ENCODE measurements at places on chromosomes 4 and X.

- DNase-seq, result no peak
Measured at GRCh38 chrX:140087875-140088274, 122.6 kb upstream of the CXorf66 start.

GRCh38 chr4:185210102-185210981 lies 944 bp downstream of the SNX25 start:
- peak; percentile 58 for DNase-seq

GRCh38 chrX:109511113-109511512 lies 25.5 kb upstream of the NXT2 start:
- DNase-seq, result no peak

DNA sequence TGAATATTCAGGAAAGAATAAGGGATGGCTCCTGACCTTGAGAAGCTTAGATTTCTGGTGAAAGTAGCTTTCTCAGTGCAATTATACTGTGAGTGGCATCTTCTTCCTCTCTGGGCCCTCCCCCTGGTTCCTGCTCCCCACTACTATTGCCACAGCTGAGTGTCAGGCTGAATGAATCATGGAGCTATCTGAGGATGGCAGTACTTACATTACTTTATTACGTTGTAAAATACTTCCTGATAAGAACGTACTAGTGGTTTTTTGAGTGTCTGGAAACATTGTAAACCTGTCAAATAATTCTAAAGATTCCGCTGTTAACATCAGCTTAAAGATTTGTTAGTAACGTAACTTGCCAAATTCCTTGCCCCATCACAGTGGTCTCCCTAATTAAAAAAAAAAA lies 36.2 kb downstream of the ARHGAP10 start:
- no peak for DNase-seq

- DNase-seq, result no peak
Measured at GRCh38 chr4:148261848-148262247, 180.4 kb downstream of the NR3C2 start.

DNA sequence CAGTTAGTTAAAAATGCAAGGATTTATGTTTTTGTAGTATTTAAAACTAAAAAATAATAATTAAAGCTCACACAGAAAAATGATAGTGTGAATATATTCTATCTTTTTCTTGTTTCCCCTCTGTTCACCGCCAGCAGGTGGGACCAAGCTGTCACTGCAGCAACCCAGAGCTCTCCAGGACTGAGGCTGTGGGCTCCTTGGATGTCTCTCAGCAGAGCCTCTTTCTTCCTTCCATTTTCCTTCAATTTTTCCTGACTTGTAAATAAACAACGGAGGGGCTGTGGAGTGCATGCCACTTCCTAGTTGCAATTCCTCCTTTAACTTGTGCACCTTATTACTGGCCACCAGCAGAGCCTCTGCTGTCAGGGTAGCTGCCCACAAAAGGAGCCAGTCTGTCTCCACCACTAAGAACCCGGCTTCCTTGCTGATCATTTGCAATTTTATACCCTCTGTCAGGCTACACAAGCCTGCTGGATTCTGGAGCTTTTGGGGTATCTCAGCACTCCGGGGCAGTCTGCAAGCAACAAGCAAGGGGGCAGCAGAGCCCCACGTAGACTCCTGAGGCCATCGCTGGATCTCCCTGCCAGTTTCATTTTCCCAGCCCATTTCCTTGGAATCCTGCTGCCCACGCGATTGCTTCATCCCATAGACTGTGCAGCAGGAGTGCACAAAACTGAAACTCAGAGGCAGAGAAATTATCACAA lies 1467.4 kb downstream of the C4orf33 start:
- DNase-seq, result peak; percentile 81
